ENCODE measurements at places on chromosomes 2 and 18.
A peak's percentile ranks its signal among the peaks of the same experiment; 100 is the strongest.

- no peak for DNase-seq
Measured at GRCh38 chr2:231862071-231862470, 64.1 kb downstream of the NPPC start.

- no peak for DNase-seq
Measured at GRCh38 chr2:196737046-196737445, 62.4 kb downstream of the GTF3C3 start.

- peak; percentile 43 for DNase-seq
Measured at GRCh38 chr18:3186678-3187658, 32.8 kb downstream of the MYOM1 start.

DNA sequence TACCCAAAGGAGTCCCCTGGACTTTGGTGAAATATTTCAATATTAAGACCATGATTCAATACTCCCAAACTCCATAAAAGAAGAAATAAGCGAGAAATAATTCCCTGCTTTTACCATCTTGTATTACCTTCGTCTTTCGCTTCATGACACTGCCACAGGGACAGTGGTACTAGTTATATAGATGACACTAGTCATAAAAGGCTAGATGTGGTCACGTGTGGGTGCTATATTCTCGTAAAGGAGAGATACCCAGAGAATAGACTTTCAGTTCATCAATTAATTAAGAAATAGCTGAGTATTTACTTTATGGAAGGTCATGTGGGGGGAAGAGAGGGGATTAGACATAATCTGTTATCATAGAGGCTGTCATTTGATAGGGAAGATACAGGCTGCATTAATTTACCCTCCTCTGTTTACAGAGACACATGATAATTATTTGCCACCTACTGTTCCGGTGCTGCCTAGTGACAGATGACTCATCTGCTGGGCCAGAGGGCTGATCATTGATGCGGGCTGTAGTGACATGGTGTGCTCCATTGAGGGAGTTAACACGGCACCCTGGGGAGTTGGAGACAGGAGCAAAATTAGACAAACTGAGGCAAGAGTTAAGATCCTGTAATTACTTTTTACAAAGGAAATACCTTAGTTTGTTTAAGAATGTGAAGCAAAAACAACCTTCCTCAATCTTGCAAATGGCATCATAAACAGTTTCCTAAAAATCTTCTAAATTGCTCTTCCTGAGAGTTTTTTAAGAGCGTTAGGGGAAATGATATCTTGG lies 78.2 kb upstream of the ITGB6 start:
- peak; percentile 72 for DNase-seq

DNA sequence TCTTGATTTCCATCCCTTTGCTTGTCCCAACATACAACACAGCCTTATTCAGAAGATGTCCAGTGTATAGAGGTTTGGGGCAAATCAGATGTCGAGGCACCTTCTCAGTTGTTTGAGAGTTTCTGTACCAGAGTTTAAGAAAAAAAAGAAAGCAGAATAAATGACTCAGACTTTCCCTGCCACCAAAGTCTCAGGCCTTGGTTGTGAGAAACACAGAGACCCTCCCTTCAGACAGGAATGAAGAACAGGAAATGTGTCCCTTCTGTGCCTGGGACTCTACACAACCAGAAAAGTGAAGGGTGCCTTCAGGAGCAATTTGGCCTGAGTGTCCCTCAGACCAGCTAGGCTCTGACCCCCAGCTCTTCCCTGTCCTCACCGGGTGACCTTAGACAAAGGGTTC lies 37.3 kb upstream of the REL start:
- DNase-seq = no peak

- DNase-seq = peak; percentile 29
Measured at GRCh38 chr2:28445448-28446258, 50.2 kb upstream of the PLB1 start.

DNA sequence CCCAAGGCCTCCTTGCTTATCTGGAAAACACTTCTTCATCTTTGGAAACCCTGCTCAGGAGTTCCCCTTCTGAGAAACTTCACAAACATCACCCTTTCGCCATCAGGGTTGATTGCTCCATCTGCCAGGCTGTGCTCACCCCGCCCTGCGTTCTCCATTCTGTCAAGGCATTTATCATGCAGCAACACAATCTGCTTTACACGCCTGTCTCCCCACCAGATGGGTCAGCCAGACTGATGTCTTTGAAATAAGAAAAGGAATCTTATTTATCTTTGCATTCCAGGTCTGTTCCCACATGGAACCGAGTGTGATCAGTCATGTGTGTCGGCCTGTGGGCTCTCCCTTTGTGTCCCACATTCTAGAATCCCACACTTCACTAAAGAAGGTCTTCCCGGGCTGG lies 110.0 kb upstream of the ARL4C start:
- DNase-seq = no peak

DNA sequence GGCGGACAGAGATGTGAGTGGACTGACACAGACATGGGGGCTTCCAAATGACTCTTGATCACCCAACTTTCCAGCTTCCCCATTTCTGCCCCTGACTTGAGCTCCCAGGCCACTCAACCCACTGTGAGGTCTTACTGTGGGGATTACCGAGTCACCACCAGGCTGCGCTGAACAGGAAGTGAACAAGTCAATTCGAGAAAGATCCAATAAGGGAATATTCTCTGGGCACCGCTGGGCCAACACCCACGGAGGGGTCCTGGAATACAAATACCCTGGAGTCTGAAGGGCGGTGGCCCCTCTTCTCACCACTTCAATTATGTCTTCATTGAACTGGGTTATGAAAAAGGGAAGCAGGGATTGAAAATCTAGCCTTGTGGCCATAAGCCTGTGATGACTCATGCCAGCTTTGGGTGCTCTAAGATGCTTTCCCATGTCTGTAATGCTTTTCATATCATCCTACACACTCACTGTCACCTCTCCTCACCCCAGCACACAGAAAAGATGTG lies 37.7 kb downstream of the BCL11A start:
- peak; percentile 26 for DNase-seq

DNA sequence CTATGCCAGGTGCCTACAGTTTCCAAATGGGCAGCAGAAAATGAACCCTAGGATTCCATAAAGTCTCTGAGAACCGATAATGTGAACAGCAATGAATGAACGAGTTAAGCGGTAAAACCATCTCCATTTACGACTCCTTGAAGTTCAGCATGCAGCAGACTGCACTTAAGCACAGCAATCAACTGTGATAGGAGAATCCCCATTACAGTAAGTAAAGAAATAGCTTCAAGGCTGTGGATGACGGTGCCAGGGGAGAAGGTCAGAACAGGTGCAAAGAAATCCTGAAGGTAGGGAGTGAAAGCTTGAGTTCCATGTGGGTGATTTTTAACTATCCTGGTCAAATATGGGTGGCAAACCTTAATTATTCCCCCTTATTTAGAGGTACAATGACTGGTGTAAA lies 444.4 kb downstream of the NCKAP5 start:
- no peak for DNase-seq

GRCh38 chr2:108118996-108119395 lies 120.8 kb upstream of the SULT1C3 start:
- DNase-seq = no peak

DNA sequence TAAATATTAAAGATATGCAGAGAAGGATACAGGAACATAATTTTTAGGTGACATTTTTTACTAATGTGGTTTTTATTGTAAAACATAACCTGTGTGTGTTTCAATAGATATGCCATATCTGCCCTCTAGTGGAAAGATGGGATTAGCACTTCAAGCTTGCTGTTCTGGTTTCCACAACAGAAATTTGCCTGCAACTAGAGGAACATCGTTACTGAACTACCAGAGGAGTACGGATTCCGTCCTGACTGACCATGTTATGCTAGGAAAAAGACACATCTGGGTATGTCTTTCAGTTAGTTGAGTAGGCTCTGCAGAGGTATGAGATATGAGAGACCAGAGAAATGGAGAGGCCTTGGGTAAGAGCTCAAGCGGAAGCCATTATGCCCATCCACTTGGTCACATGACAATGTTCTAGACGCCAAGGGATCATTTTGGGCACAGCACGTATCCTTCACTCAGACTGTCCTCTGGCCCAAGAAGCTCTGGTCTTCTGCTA lies 104.9 kb downstream of the MBD2 start:
- peak; percentile 91 for DNase-seq

DNA sequence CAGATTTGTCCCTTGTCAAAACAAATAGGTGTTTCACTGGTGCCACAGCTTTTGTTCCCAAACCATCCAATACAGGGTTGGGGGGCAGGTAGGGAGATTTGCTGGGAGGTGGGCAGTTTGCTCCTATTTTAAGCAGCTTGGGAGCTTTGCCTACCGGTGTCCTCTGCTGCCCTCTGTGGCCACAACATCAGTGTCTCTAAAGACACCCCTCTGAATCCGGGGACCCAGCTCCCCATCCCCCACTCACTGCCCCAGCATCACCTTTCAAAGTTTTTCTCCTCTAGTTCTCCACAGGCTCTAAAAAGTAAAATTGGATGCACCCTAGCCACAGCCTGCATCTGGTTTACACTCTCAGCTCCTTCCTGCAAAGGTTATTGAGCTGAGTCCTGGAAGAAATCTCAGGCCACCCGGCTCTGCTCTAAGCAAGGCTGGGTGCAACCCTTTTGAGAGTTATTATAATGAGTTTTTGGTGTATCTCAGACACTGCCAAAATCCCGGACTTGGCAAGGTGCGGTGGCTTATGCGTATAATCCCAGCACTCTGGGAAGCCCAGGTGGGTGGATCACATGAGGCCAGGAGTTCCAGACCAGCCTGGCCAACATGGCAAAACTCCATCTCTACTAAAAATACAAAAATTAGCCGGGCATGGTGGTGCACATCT lies 2.9 kb upstream of the EPAS1 start:
- peak; percentile 67 for DNase-seq

DNA sequence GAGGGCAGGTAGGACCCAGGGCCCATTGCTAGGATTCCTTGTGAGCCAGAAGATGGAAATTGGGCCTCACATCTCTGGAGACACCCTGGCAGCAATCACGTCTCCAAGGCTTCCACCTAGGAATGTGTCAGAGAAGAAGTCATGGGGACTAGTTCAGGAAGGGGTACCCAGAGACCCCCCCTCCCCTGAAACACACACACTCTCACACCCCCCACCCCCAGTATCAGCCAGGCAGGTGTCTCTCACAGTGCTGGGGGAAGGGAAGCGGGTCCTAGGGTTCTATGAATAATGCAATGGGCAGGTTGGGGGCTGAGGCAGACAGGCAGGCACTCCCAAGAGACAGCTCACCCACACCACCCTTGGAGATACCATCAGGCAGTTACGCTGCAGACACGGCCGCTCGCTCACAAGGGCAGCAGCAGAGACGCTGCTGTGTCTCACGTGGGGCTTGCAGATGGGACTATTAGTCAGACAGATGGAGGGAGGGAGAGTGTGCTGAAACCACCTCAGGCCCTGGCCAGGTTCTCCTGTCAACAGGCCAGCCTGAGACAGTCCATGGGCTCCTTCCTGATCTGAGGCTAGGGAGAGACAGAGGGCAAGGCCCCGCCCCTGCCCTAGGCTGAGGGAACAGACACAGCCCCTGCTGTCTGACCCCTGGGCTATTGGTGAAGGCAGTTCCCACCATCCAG lies 134.6 kb downstream of the CYP26B1 start:
- no peak for DNase-seq

GRCh38 chr18:75141734-75142133 lies 67.2 kb downstream of the PTGR3 start:
- DNase-seq = no peak

DNA sequence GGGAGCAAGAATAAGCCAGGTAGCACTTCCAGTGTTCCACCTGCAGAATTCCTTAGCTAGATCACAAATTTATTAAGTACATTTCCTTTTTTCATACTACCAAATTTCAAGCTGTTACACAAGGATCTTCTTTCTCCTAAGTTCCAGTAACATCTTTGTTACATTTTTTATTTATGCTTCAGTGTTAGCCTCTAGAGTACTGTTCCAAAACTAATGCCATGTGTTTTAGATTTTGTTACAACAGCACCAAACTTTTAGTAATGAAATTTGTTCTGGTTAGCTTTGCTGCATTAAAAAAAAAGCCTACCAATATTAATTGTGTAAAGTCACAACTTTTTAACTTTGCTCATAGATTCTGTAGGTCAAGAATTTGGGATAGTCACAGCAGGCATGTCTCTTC lies 161.1 kb downstream of the CAMKMT start:
- no peak for DNase-seq

GRCh38 chr2:64404002-64404731 lies 49.8 kb upstream of the LGALSL start:
- no peak for DNase-seq

- DNase-seq = peak; percentile 62
Measured at GRCh38 chr18:5103286-5103685, 93.8 kb downstream of the AKAIN1 start.

DNA sequence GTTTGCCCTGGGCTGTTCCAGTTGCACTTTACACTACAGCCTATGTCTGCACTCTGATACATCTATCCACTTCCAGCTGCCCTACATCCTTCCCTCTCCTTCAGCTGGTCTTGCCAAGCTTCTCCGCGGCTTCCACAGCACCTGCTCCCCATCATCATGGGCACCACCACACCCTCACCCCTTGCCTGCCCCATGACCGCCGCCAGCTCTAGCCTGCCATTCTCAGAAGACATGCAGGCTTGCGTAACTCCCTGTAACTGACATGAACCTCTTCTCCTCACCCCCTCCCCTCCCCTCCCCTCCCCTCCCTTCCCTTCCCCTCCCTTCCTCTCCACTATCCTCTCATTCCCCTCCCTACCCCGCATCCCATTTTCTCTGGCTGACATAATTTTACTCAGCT lies 46.0 kb downstream of the PAX8 start:
- DNase-seq = no peak

DNA sequence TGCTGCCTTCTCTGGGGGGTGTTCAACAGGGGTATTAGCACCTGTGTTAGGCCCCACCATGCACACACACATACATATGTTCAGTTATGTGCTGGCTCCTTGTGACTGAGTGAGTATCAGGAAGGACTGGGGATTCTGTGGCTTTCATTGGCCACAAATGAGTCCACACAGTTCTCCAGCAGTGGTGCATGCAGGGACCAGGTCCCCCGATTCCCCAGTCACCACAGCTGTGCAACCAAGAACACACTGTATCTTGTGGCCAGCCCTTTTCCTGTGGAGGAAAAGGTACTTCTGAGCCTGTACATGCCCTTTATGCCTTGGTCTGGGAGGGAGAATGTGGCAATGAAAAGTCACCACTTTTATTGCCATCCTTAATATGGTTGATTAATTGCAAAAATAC lies 74.9 kb upstream of the KLF7 start:
- DNase-seq = no peak

GRCh38 chr18:55119016-55119415 lies 159.8 kb upstream of the CCDC68 start:
- DNase-seq = no peak

DNA sequence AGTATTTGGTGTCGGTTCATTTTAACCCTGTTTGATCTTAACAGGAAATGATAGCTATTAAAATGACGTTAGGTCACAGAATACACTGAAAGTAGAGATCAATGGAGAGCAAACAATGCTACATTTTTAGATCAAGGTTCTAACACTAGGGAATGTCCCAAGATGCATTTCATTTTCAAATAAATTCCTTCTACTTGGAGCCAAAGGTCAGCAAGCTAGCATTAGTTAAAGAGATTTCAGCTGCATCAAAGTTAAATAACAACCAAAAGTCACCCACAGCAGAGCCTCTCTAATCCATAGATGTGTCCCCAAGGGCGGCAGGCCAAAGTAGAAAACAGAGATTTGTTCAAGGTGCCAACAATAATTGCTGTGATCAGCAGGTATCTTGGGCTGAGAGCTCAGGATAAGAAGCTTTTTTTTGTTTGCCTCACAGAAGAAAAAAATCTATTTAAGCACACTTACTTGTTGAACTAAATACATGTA lies 1233.6 kb upstream of the TMEFF2 start:
- DNase-seq = peak; percentile 23

All from DMS53 (cell line).